Glomerular endothelial cell (primary cell): ENCODE measurements at places on chromosomes 6 and 20. TPM values are rescaled to one million over a fixed set of nuclear protein-coding genes. Genes with fewer than 3 reads are reported as not detected.

The ASF1A gene
- 11.6 and 14.1 TPM in 2 replicates for total RNA-seq

The TTBK1 gene
- 0.06 TPM in 1 of 2 replicates, not detected in the other for total RNA-seq

The KIF25 gene
- total RNA-seq, result not detected in 2 replicates

The CRISP3 gene
- total RNA-seq, result not detected in 2 replicates

The ANKRD66 gene
- total RNA-seq, result not detected in 2 replicates

The RSPO4 gene
- not detected in 2 replicates for total RNA-seq

The EEF1E1 gene
- 44.8 and 55.8 TPM in 2 replicates for total RNA-seq

The PDE7B gene
- total RNA-seq, result 17.0 and 37.7 TPM in 2 replicates

The HLA-DOB gene
- 0.29 and 1.2 TPM in 2 replicates for total RNA-seq

The ZSCAN16 gene
- total RNA-seq, result 4.3 and 6.0 TPM in 2 replicates

The XKR7 gene
- total RNA-seq, result 0.05 TPM in 1 of 2 replicates, not detected in the other

The EIF2S2 gene
- total RNA-seq, result 74.9 and 80.2 TPM in 2 replicates

The SRMS gene
- not detected in 2 replicates for total RNA-seq

The FAM83B gene
- 0.29 TPM in 2 replicates for total RNA-seq

The GSTA1 gene
- not detected in 2 replicates for total RNA-seq

The ABHD16A gene
- total RNA-seq, result 35.7 and 49.2 TPM in 2 replicates

The SPDEF gene
- not detected in 2 replicates for total RNA-seq

The RSPH4A gene
- total RNA-seq, result 0.29 and 0.63 TPM in 2 replicates

The PRICKLE4 gene
- 5.4 and 6.4 TPM in 2 replicates for total RNA-seq

The ARFGEF3 gene
- 4.5 and 5.1 TPM in 2 replicates for total RNA-seq

The ABHD12 gene
- 31.3 and 49.4 TPM in 2 replicates for total RNA-seq

The PLEKHG1 gene
- total RNA-seq, result 104 and 203 TPM in 2 replicates

The COL19A1 gene
- total RNA-seq, result not detected in 2 replicates

The BAG2 gene
- 3.7 and 4.0 TPM in 2 replicates for total RNA-seq

The DCDC2 gene
- 1.5 and 23.2 TPM in 2 replicates for total RNA-seq

The ARMH2 gene
- total RNA-seq, result not detected in 2 replicates

The PACSIN1 gene
- total RNA-seq, result not detected in 2 replicates

The TUBB1 gene
- not detected in 2 replicates for total RNA-seq

The SLPI gene
- total RNA-seq, result not detected in 2 replicates

The RNF144B gene
- 30.3 and 33.4 TPM in 2 replicates for total RNA-seq

The RBBP8NL gene
- not detected in 2 replicates for total RNA-seq

The GJA1 gene
- 232 and 310 TPM in 2 replicates for total RNA-seq

The HSPA12B gene
- 25.5 and 26.3 TPM in 2 replicates for total RNA-seq

The MUCL3 gene
- not detected in 2 replicates for total RNA-seq

The NFATC2 gene
- 10.1 and 21.6 TPM in 2 replicates for total RNA-seq

The TBX18 gene
- total RNA-seq, result 2.9 and 3.7 TPM in 2 replicates

The ANGPT4 gene
- total RNA-seq, result not detected in 2 replicates

The VNN1 gene
- total RNA-seq, result 0.06 and 0.19 TPM in 2 replicates

The SLC52A3 gene
- total RNA-seq, result not detected in 2 replicates

The COL21A1 gene
- 0.29 and 0.82 TPM in 2 replicates for total RNA-seq

The LHFPL5 gene
- not detected in 2 replicates for total RNA-seq

The FAM210B gene
- 61.2 and 69.9 TPM in 2 replicates for total RNA-seq

The RIPOR2 gene
- 0.05 TPM in 1 of 2 replicates, not detected in the other for total RNA-seq

The RGS17 gene
- total RNA-seq, result 5.4 and 8.6 TPM in 2 replicates

The SPATA25 gene
- total RNA-seq, result 0.29 TPM in 1 of 2 replicates, not detected in the other

The CLIC1 gene
- 541 and 655 TPM in 2 replicates for total RNA-seq

The OTOR gene
- not detected in 2 replicates for total RNA-seq

The TFAP2A gene
- total RNA-seq, result 0.29 and 0.78 TPM in 2 replicates

The SAMD3 gene
- 0.41 and 1.1 TPM in 2 replicates for total RNA-seq

The SLX4IP gene
- total RNA-seq, result 2.8 and 3.4 TPM in 2 replicates

The SLC22A2 gene
- total RNA-seq, result not detected in 2 replicates

The C20orf144 gene
- total RNA-seq, result not detected in 2 replicates

The CCM2L gene
- total RNA-seq, result 12.3 and 29.1 TPM in 2 replicates
